Natural killer cell treated with Interleukin-12 subunit alpha and Interleukin-12 subunit beta and Interleukin-15 and Interleukin-18, amount 100 ng/mL, for 72 hours (primary cell): ENCODE measurements at places on chromosomes 1 and 21.
A peak's percentile ranks its signal among the peaks of the same experiment; 100 is the strongest.

DNA sequence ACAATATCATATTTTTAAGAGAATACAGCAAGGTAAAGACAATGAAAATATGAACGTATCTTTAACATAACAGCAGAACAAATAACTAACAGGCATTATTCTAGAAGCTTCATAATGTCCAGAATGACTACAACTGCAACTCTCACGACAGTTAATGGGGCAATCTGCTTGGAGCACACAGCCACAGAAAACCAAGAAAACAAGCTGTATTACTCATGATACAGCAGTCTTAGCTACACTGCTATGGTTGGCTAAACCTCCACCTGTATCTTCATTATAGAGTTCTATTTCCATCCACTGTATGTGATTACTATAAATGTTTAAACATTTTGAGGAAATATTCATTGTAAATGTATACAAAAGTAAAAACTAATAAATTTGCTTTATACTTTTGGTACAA lies 139.9 kb downstream of the DPYD start:
- no peak for DNase-seq

DNA sequence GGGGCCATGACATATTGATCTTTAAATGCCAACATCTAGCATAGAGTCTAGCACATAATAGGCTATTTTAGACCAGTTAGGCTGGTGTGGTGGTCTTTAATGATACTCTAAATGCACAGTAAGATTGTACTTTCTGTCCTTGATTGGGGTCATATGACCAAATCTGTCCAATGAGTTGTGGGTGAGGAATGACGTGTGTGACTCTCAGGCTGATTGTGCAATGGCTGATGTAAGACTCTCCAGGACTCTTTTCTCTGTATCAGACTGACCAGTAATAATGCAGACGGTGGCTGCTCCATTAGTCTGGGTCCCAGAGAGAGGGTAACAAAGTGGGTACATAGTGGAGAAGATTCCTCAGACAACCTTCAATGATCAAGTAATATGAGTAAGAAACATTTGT lies 541.6 kb upstream of the CAMK1G start:
- no peak for DNase-seq

GRCh38 chr1:223443397-223443796 lies 50.2 kb downstream of the CCDC185 start:
- no peak for DNase-seq

DNA sequence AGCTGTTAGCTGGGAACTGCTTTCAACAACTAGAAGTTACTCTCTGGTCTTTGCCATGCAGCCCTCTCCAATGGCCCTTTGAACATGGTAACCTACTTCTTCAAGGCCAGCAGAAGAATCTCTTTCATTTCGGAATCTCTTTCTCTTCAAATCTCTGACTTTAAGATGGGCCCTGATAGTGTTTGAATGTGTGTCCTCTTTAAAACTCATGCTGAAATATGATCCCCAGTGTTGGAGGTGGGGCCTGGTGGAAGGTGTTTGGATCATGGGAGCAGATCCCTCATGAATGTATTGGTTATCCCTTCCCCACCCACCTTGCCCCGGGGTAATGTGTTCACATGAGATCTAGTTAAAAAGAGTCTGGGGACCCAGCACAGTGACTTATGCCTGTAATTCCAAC lies 54.5 kb upstream of the SOX13 start:
- DNase-seq: no peak

DNA sequence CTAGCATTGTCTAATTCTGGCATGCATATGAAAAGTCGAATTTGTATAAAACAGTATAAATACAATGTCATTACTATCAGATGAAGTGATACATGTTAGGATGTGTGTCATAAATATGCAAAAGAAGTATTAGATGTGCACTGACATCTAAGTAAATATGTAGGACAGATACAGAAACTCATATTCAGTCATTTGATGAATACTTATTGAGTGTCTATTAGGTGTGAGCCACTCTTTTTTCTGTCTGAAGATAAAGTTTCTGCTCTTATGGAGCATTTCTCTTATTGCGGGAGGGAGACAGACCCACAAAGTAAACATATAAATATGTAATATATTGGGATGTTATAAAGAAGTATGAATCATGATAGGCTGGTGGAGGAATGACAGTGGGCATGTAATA lies 426.6 kb upstream of the B3GALT2 start:
- no peak for DNase-seq

DNA sequence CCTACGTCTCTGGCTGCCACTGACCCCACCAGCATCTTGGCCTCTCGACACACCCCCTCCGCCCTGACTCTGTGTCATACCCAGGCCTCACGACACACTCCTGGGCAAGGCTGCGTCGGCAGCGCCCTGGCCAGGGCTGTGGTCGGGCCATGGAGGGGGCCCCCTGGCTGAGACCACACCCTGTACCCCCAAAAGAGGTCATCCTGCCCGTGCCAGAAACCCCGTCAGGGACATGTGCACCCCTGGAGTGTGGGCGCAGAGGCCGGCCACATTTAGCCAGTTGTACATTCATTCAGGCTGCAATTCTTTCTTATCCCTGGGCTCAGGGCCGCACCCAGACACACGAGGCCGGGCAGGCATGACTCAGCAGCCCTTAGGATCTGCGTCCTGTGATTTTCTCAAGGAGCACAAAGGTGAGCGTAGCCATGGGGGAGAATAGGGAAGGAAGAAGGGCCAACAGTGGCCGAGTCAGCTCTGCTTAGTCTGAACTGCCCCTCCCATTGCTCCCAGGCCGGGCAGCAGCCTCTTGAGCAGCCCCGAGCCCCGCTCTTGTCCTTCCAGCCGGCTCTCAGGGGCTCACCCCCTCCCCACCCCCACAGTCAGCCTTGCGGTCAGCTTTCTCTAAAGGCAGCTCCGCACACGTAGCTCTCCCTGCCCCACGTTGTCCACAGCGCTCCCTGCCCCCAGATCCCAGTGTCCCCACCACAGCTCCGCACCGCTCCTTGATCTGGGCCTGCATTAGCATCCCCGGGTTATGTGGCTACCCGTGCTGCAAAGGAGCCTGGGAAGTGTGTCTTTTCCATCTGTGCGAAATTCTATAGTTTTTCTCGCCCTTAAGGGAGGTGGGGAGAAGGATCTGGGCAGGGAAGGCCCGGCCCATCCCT lies 7.9 kb downstream of the CSTB start:
- no peak for DNase-seq

DNA sequence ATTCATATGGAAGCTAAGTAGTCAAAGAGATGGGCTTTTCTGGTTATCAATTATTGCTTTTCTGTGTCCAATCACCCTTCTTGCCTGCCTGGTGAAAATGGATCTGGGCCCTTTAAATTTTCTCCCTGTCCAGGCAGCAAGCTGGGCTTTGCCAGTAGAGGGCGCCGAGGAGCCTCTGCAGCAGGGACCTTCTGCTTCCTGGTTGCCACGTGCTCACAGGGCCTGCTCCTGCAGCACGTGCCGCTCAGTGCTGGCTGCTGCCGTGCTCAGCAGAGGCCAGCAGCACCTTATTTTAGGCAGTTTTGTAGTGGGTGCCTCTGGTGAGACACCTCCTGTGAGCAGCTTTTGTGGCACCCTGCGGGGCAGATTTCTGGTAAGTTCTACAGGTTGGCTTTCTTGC lies 4.0 kb downstream of the ACTL8 start:
- DNase-seq: no peak

- DNase-seq: no peak
Observed at GRCh38 chr1:57357462-57357861, 66.4 kb downstream of the DAB1 start.

DNA sequence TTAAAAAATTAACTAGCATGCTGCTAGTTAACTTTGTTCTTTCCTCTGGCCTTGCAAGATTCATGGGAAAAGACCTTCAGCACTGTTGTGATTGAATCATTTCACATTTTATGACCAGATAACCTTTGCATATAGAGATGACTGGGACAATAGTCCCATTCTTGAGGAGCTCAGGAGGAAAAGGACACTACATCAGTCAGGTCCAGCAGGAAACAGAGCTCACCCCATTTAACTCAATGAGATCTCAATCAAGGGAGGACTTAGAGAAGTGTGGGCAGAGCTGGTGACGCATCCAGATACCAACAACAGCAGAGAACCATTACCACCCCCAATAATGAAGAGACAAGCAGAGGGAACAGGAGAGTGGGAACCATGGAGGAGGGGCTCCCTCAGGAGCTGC lies 109.4 kb upstream of the GUCA2B start:
- no peak for DNase-seq

DNA sequence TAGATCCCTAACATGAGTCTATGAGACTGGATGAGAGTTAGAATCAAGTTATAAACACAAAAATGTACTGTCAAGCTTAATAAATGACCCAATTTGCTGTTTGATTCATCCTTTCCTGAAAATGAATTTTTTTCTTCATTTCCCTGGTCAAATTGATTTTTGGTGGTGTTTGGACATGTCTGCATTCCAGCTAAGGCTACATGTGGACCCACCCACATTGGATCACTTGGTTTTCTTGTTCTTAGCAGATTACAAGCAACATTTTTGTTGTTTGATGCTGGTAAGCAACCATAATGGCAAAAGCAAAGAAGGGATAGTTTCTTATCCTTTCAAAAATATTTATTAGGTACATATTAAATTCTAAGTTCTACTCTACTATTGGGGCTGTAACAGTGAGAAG lies 181.1 kb downstream of the NEK7 start:
- no peak for DNase-seq

DNA sequence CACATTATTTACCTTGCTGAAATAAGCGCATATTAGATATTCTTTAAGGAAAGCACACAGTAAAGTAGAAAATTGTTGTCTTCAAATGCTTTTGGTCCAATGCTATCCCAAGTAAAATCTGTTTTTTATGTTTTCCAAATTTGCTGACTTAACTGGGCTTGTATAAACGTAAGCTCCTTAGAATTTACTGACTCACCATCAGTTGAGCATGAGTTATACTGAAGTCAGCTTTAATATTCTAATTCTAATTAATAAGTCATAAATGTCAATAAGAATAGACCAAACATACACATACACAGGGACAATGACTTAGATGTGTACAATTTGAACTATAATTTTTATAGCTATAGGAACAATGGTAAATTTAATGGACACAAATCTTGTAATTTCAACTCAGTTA lies 319.2 kb downstream of the TPR start:
- no peak for DNase-seq

DNA sequence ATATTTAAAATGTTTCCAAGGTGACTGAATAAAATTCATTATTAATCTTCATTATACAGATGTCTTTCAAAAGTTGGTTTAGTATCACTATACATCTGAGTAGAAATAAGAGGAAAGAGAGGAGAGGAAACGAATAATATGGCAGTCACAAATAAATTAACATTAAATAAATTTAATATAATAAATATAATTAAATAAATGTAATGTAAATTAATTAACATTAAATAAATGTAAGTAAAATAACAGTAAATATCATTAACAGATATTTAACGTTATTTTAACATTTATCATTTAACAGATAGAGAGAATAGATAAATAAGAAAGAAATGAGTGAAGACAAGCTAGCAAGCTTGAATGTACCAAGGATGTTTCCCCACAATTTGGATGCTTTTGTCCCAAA lies 592.7 kb downstream of the NEGR1 start:
- no peak for DNase-seq

GRCh38 chr1:245875581-245876261 lies 631.4 kb downstream of the SMYD3 start:
- no peak for DNase-seq

GRCh38 chr1:96721416-96722160 lies at the start of gene PTBP2:
Gene PTBP2, plus strand, starts transcription at chr1:96721784. Its CDS starts 81 bp downstream, at chr1:96721865.
- DNase-seq: peak; percentile 86

DNA sequence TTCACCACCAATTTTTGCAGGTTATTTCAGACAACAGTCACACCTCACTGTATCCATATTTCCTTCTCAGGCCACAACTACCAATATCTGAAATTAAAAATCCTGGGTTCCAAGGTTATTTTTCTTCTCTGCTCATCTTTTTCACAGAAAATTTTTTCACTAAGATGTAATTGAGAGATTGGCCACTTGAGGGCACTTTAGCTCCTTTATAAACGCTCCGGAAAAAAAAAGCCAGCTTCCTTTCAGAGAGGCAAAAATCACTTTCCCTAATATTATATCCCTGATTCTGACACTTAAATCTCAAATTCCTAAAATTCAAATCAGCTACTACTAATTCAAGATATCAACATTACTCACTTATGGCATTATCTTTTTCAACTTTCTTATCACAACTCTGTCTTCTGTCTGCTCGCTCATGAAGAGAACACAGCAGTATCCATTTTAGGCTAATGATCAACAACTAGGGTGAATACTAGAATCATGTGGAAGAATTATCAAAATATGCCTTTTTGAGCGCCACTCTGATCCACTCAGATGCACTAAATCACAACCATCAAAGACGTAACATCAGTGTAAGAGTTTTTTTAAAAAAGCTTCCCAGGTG lies 101.4 kb upstream of the RGS1 start:
- DNase-seq: no peak

GRCh38 chr1:66495495-66495894 lies 38.5 kb upstream of the SGIP1 start:
- no peak for DNase-seq

DNA sequence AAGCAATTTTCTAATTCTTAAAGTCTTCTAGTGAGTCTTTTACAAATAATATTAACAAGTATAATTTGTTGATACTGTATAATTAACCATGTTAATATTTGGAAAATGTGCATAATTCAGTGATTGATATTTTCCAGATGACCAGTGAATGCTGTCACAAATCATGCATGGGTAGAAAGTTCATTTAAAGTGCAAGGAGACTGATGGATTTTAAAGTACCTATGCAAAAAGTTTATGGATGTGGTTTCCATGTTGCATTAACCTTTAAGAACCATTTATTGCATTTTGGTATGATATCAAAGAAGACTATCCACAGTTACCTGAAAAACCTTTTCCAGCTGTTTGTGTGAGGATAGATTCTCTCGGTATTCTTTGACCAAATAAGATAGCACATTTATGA lies 23.2 kb downstream of the CDC73 start:
- no peak for DNase-seq

- no peak for DNase-seq
Observed at GRCh38 chr1:24594328-24594598, 38.4 kb downstream of the NCMAP start.

- no peak for DNase-seq
Observed at GRCh38 chr1:41650028-41650880, 165.8 kb upstream of the EDN2 start.

DNA sequence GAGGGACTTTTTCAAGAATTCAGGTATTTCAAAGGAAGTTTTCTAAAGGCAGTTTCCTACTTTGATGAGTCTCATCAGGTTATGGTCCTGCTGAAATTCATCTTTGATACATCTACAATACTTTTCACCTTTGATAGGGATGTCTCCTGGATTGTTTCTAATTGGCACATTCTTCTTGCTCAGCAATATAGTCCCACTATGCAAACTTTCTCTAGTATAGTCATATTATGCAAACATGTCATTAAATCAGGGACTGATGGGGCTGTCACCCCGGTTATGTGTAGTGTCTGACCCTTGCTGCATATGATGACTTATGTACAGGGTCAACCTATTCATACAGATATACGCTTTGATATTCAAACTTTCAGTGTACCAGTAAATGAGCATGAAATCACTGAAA lies 379 bp upstream of the FCRL1 start:
- DNase-seq: no peak

GRCh38 chr1:154972213-154972516 lies 1.6 kb upstream of the SHC1 start:
- DNase-seq: no peak
